ENCODE measurements at places on chromosomes 3 and 15. TPM values are rescaled to one million over a fixed set of nuclear protein-coding genes. Genes with fewer than 3 reads are reported as not detected.

Gene TMEM108
- not detected for total RNA-seq

Gene DUOXA2
- total RNA-seq = not detected

Gene OR5K2
- total RNA-seq = not detected

Gene IGSF11
- 4.8 TPM for total RNA-seq

Gene POTEB3
- not detected for total RNA-seq

Gene OIP5
- total RNA-seq = 14.3 TPM

Gene CLCN2
- 4.7 TPM for total RNA-seq

Gene UBA7
- 0.48 TPM for total RNA-seq

Gene C15orf62
- not detected for total RNA-seq

Gene ILDR1
- total RNA-seq = not detected

Gene A4GNT
- not detected for total RNA-seq

Gene GXYLT2
- 1.5 TPM for total RNA-seq

Gene CHRM5
- total RNA-seq = 0.05 TPM

Gene LCTL
- total RNA-seq = not detected
